Activated gamma-delta T cell treated with anti-CD3 and anti-CD28 coated beads, Interleukin-2, amount 50 U/mL, for 16 hours (primary cell): ENCODE measurements at places on chromosomes 11 and 22.

DNA sequence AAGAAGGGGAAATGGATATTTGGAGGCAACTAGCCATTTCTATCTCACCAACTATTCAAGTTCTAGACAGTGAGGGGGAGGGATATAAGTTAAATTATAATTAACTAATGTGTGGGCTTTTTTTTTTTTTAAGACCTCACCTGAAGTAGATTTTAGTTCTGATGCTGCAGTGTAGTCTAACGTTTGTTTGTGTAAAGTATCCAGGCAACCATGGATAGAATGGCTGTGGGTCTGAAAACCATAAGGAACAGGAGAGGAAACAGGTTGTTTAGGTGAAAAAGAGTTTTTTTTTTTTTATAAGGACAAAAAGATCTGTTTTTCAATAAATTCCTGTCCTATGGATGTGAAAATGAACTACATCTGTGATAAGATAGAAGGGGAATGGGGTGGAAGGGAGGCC is 262.4 kb upstream of the PLET1 start:
- DNase-seq, result no peak

DNA sequence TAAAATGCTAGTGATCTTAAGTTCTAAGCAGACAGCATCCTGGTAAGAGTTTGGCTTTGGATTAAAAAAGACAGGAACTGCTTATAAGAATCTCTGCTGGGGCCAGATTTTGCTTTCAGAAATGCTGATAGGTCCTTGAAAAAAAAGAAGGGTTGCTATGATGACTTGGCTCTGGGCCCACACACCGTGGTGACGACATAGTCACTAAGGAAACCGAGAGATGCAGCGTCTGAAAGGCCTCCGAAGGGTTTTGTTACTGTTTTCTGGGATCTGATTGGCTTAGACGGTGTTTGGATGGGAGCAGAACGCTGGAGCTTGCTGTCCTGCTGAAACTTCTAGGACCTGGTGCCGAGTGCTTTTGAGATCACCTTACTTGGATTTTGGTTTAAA is 8.4 kb downstream of the FAM118A start:
- peak; percentile 79 for DNase-seq

GRCh38 chr22:23269441-23270211 is 89.3 kb downstream of the BCR start:
- no peak for DNase-seq

DNA sequence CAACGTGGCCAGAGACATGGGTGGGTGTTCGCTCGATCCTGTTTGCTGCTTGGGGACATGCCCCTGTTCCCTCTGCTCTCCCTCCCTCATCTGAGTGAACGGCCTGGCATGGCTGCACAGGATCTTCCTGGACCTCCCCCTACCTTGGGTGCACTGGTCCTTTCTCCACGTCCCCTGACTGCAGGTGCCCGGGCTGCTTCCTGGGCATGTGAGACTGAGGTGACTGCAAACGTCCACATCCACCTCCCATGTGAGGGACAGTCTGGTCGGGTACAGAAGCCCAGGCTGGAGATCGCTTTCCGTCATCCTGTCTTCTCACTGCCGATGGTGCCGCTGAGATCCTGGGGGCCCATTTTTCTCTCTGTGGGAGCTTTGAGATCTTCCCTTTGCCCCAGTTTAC is 11.8 kb downstream of the SULT4A1 start:
- no peak for DNase-seq

DNA sequence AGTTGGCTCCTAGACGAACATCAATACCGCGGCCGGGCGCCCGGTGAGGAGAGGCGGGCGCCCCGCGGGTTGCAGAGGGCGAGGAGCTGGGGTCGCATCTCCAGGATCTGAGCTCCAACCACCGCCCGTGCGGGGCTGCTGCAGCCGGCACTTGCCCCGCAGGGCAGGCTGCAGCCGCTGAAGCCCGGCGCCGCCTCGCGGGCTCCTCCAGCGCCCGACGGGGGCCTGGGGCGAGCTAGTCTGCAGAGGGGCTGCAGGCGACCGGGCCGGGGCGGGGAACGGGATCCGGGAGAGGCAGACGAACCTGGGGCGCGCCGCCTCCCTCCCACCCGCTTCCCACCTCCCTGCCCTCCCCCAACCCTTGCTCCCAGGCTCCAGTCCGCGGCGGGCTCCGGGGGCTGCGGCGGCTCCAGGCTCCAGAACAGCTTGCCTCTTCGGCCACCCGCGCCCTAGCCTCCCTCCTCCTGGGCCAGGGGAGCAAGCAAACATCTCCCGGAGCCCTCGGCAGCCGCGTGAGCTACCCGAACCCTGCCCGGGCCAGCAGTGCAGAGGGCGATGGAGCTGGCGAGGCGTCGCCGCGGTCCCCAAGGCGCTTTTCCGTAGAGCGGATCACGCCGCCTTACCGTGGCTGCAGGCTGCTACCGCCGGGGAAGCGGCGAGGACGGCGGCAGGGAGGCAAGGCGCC is 802 bp downstream of the TENM4 start:
- DNase-seq, result no peak
